Urinary bladder (tissue), 4 donors: ENCODE measurements at places on chromosomes 6 and 20. TPM values are rescaled to one million over a fixed set of nuclear protein-coding genes. Genes with fewer than 3 reads are reported as not detected.

Gene GRIK2
- total RNA-seq, result 32.3 TPM

Gene SLC35F1
- total RNA-seq, result 9.1 TPM

Gene MATN4
- total RNA-seq, result 1.5 TPM

Gene PRDM13
- total RNA-seq, result not detected

Gene BTN1A1
- 0.16 TPM for total RNA-seq

Gene TFAP2A
- total RNA-seq, result 1.6 TPM

Gene TSHZ2
- 35.0 TPM for total RNA-seq

Gene LY6G6D
- total RNA-seq, result 3.1 TPM

Gene MMP24
- total RNA-seq, result 1.5 TPM

Gene MOXD1
- 123 TPM for total RNA-seq

Gene ZC2HC1B
- not detected for total RNA-seq

Gene SLC32A1
- total RNA-seq, result not detected

Gene TPBG
- total RNA-seq, result 27.0 TPM

Gene REM1
- total RNA-seq, result 4.1 TPM

Gene CLDN20
- not detected for total RNA-seq

Gene LTB
- 2.1 TPM for total RNA-seq

DNA sequence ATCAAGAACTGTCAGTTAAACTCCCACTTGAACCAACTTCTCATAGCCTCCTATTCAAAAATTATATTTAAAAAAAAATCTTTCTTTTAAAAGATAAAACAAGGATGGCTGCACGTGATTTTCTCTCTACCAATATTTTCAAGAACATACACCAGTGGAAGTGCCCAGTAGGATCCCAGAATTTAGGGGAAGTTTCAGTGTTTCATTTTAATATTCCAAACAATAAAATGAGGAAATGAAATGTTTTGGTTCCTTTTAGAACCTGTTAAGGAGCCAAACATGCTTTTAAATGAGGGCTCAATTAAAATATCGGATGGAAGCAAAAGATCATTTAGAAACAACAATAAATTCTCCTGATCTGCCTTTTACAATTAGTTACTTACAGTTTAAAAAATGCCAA, 26.4 kb upstream of the PRELID3B start:
- DNase-seq, result no peak

- DNase-seq, result no peak
Measured at GRCh38 chr20:58891086-58891717, 38.7 kb downstream of the GNAS start.

DNA sequence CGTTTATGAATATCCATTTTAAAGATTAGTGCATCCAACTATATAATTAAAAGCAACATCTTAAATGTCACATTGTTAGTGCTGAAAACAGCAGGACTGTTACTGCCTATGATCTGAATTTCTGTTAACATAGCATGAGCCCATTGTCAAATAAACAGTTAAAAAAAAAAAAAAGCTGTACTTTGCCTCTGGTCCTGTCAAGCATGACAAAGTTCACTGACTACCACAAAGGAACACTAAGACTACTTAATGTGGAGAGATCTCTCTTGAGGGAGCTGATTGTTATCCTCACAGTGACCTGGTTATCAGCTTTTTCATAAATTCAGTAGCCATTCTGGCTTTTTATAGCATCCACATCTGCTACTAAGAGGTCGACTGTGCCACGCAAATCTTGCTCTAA, 228.1 kb downstream of the TMEM200A start:
- DNase-seq, result no peak

DNA sequence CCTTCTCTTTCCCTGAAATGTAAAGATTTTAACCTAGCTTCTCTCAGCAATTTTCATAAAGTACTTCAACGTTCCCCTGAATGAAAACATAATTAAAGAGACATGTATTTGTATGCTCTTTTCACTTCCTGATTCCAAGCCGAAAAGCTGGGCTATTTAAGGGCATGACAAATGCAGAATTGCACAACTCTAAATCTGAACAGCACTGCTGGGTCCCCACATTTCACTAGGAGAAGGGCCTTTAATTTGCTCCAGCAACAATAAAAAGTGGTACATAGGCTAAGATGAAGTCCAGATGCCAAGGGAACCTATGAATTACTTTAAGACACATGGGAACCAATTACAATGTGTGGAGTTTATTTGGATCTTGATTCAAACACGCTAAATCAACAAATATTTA, 42.0 kb downstream of the IRAK1BP1 start:
- DNase-seq, result no peak

- DNase-seq, result peak; percentile 70
Measured at GRCh38 chr20:8853805-8854338, 215.0 kb upstream of the PLCB4 start.

DNA sequence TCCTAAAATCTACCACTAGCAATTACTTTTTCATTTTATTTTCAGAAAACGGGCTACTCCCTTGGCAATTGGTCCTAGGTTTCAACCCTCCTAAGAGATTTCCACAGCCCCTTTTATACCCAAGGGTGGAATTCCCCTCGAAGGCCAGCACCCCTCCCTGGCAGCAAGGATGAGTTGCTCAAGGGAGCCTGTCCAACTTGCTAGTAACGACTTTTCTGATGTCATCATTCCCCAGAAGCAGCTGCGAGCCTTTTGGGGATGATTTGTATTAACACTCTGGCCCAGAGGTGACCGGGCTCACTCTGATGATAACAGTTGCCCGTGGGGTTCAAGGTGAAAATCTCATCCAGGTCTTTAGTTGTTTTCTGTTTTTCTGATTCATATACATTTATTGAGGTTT, 30.7 kb upstream of the NAA20 start:
- DNase-seq, result no peak

GRCh38 chr6:99269207-99269606, 80.3 kb downstream of the FAXC start:
- no peak for DNase-seq

- DNase-seq, result no peak
Measured at GRCh38 chr6:109238396-109238795, 143.1 kb downstream of the CEP57L1 start.

DNA sequence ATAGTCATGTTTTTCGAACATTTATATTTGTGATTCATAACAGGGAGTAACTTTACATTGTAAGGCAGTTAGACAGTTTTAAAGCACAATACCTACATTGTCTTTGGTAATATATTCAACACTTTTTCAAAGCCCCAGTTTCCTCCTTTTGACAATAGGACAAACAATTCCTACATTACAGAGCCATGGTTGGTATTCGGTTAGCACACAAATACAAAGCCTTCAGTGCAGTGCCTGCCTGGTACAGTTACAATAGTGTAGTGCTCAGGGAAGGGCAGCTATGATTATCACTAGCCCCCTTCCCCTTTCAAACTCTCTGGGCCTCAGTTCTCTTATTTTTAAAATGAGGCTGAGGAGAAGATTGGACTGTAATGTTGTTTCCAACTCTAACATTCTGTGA, 207.8 kb downstream of the TPBG start:
- no peak for DNase-seq

GRCh38 chr20:48983423-48984400, 62.2 kb downstream of the ARFGEF2 start:
- no peak for DNase-seq

- DNase-seq, result no peak
Measured at GRCh38 chr20:41221614-41222218, 84.4 kb downstream of the PLCG1 start.

DNA sequence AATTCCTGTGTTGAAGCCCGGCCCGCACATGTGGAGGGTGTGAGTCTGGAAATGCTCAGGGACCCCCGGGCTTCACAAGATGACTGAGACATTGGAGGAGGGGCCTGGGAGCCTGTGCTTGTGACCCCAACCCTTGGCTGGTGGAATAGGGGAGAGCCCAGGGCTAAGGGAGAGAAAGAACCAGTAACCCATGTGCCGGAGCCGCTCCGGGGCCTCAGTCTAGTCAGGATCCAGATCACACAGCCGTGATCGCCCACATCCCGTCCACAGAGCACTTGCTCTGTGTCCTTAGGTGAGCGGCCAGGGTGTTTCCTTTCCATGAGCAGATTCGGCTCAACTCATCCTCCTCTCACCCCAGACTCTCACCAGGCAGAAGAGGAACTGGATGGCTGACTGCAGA, 152.3 kb upstream of the RPS6KA2 start:
- DNase-seq, result no peak

GRCh38 chr6:160520043-160520904, 143.8 kb downstream of the LPA start:
- peak; percentile 62 for DNase-seq

- no peak for DNase-seq
Measured at GRCh38 chr20:33669224-33669623, 2.5 kb downstream of the ACTL10 start.

GRCh38 chr20:17685168-17685567, 3.1 kb upstream of the RRBP1 start:
- DNase-seq, result no peak

- DNase-seq, result no peak
Measured at GRCh38 chr6:82441047-82441855, 77.6 kb downstream of the TPBG start.

DNA sequence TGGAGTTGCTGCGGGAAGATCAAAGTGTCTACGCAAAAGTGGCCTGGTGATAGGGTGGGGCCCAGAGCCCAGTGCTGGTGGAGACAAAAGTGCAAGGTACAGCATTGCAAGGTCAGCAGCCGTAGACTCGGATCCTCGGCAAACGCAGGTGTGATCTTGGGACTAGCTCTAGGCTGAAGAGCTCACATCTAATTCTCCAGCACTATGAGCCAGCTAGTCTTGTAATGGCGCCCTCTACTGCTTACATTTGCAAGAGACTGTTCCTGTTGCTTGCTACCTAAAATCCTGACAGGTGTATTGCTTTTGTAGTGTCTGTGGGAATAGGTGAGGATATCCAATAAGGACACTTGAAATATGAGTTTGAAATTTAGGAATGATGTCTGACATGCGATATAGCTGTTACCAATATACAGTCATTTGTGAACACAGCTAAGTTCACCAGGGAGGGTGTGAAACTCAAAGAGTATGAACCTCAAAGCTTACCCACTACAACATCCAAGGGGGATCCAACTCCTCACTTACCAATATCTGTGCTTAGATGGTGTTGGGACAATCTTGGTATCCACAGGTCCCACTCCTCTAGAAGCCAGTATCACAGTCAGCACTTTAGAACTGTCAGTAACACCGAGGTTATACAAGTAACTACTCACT, 58.4 kb downstream of the PDE7B start:
- DNase-seq, result no peak

DNA sequence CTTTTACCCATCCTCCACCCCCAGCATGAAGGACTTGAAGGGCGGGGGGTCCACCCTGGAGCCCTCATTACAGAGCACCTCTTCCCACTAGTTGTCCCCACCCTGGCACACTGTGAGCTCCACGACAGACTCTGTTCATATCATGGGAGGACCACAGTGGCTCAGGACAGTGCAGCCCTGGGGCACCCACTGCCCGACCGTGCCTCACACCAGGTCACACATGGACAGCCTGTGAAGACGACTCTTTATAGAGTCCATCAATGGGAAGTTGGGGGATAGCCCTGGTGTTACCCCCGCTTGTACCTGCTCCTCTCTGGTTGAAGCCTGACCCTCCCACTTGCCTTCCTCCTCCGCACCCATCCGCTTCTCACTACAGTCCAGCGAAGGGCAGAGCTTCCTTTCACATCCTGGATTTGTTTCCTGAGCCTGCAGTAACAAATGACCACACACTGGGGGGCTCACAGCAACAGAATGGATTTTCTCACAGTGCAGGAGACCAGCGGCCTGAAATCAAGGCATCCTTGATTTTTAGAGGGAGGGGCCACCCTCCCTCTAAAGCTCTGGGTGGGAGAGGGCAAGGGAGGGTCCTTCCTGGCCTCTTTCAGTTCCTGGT, 15.5 kb downstream of the ZNF831 start:
- no peak for DNase-seq

GRCh38 chr20:56626367-56627121, 2.6 kb upstream of the TFAP2C start:
- DNase-seq, result no peak

GRCh38 chr6:20978151-20978614, 443.9 kb downstream of the CDKAL1 start:
- DNase-seq, result no peak

- DNase-seq, result no peak
Measured at GRCh38 chr20:45997187-45997586, 11.5 kb upstream of the MMP9 start.

GRCh38 chr6:8110725-8111124, 8.4 kb upstream of the EEF1E1 start:
- no peak for DNase-seq

GRCh38 chr6:156842598-156843250, 65.5 kb downstream of the ARID1B start:
- no peak for DNase-seq

DNA sequence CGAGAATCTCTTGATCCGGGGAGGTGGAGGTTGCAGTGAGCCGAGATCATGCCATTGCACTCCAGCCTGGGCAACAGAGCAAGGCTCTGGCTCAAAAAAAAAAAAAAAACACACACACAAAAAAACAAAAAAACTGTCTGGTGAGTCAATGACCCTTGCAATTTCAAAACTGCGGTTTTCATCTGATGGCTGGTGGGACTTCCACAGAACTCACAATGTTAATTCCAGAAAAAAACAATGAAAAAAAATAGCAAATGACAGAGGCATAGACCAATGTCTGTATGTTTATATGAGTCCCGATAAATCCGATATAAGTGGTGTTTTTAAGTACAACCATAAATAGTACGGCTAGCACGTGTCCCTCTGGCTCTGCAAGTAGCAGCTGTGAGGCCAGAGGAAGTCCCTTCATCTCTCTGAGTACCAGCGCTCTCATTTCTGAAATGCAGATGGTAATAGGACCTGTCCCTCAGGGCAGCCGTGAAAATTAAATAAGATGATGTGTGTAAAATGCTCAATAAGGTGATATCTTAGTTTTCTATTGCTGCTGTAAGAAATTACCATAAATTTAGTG, 21.9 kb upstream of the PTPN1 start:
- no peak for DNase-seq
